Thyroid gland (tissue), 4 donors: ENCODE measurements at places on chromosomes 2 and 18. TPM values are rescaled to one million over a fixed set of nuclear protein-coding genes. Genes with fewer than 3 reads are reported as not detected.

The DNPEP gene
- total RNA-seq = 35.9 TPM

GRCh38 chr2:73210019-73210418 is 4.0 kb upstream of the SMYD5 start:
- H3K27ac ChIP-seq = no peak overlapping the region
- no peak for DNase-seq
- H3K4me3 ChIP-seq = no peak overlapping the region
- no peaks in the 10 kb centered on the region for H3K36me3 ChIP-seq
- H3K4me1 ChIP-seq = peaks cover 14% of the 10 kb centered on the region
- peaks cover 11% of the 10 kb centered on the region for H3K27me3 ChIP-seq

- no peaks in the 10 kb centered on the region for H3K27me3 ChIP-seq
- no peak overlapping the region for H3K27ac ChIP-seq
- no peak overlapping the region for H3K4me3 ChIP-seq
- H3K36me3 ChIP-seq = no peaks in the 10 kb centered on the region
- DNase-seq = no peak
Observed at GRCh38 chr18:59090966-59091603, 48.6 kb upstream of the SEC11C start.

GRCh38 chr2:3602553-3603339 is 7.8 kb downstream of the COLEC11 start:
- no peaks in the 10 kb centered on the region for H3K27me3 ChIP-seq
- DNase-seq = no peak
- H3K4me1 ChIP-seq = no peaks in the 10 kb centered on the region
- no peak overlapping the region for H3K27ac ChIP-seq

DNA sequence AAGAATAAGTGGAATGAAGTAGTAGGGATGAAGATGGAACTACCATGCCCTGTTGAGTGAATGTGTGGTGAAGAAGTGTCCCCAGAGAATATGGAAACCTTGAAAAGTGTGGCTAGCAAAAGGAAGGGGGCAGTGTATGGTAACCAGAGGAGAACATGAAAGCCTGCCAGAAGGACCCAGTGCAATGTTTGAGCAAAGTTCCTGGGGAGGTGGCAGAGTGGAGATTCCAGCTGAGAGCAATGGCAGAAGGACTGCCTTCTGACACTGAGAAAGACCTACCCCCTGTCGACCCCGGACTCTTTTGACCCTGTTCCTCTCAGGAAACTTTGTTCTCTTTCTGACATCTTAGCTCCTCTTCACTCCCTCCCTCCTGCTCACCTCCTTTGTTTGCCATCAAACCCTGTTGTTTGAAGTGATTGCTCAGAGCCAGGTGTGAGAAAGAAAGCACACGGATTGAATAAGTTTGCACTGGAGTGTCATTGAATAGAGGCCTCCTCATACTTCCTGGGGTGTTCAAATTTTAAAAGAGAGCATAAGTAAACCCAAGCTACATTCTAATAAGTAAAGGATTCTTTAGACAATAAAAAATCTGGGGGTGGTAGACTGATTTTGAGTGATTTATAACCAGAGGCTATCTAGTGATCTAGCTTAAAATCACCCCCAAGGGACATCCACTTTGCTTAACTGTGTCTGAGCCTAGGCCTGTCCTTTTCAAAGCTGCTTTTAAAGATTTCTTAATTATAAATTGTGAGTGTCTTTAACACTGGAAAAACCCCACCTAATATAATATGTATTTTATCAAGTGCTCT is 57.1 kb downstream of the TRIB2 start:
- no peaks in the 10 kb centered on the region for H3K27me3 ChIP-seq
- no peak overlapping the region for H3K4me3 ChIP-seq
- H3K36me3 ChIP-seq = no peaks in the 10 kb centered on the region

The MRO gene
- total RNA-seq = 3.9 TPM

DNA sequence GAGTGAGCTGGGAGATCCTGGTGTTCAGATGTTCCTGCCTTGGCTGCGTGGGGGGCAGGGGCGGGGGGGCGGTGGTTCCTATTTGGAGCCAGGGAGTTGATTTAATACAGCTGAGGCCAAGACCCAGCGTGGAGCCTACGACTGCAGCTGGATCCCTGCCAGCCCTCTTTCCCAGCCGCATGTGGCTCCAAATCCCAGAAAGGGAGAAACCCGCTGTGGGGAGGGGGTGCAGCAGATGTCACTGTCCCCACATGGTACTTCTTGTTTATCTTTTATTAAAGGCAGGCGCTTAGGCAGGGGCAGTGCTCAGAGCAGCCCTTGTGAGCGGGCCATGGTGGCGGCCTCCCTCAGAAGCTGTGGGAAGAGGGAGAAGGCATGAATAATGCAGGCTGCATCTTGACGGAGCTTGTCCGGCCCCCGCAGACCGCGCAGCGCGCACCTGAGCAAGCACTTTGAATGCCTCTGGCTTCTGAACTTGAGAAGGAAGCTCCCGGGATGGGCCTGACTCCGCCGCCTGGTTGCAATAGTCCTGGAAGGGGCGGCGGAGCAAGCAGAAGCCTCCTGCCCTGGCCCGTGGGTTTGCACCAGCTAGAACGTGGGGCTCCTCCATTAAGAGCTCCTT is 112.1 kb downstream of the GLI2 start:
- H3K36me3 ChIP-seq = no peaks in the 10 kb centered on the region
- H3K27me3 ChIP-seq = no peaks in the 10 kb centered on the region
- no peak for DNase-seq
- no peaks in the 10 kb centered on the region for H3K4me1 ChIP-seq

GRCh38 chr2:159438284-159438683 is 151.8 kb upstream of the WDSUB1 start:
- H3K36me3 ChIP-seq = peaks cover 8% of the 10 kb centered on the region
- no peak for DNase-seq

DNA sequence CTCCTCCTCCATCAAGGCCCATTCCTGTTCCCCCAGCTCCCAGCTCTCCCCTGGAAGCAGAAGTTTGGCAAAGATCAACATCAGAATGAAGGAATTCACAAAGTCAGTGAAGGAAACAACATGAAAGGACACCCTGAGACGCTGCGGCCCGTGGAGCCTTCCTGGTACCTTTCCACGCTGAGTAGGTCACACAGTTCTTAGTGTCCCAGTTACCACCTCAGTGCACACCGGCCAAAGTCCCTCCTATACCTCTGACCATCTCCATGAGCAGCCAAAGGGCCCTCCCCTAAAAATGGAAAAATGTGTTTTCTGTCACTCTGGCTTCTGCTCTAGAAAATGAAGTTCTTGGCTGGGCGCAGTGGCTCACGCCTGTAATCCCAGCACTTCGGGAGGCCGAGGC is 191.6 kb upstream of the AGAP1 start:
- peaks cover 6% of the 10 kb centered on the region for H3K4me1 ChIP-seq
- H3K4me3 ChIP-seq = no peak overlapping the region
- peak; percentile 22 for DNase-seq
- H3K36me3 ChIP-seq = no peaks in the 10 kb centered on the region
- H3K27ac ChIP-seq = no peak overlapping the region

- H3K27me3 ChIP-seq = no peaks in the 10 kb centered on the region
- peaks cover 68% of the 10 kb centered on the region for H3K36me3 ChIP-seq
- no peak overlapping the region for H3K27ac ChIP-seq
- no peak for DNase-seq
- H3K4me3 ChIP-seq = no peak overlapping the region
- no peaks in the 10 kb centered on the region for H3K4me1 ChIP-seq
Observed at GRCh38 chr2:73244580-73244979, 10.5 kb downstream of the CCT7 start.

DNA sequence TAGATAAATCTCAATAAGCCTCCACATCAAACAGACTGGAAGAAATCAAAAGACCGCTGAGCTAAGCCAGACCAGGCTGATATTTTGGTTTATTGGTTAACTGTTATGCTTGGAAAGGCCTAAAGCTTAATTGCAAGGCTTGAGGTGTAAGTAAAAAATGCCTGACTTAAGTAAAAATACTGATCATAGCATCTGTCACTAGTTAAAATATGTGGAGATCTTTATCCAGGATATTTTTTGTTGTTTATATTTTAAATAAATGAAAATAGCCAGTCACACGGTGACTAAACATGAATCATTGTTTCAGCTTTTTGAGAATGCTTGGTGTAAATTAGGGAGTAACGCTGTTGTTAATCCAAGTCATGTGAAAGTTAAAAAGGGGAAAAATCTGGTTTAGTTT is 127.9 kb downstream of the THADA start:
- H3K36me3 ChIP-seq = no peaks in the 10 kb centered on the region
- no peak overlapping the region for H3K4me3 ChIP-seq
- H3K4me1 ChIP-seq = peaks cover 49% of the 10 kb centered on the region
- DNase-seq = no peak
- no peaks in the 10 kb centered on the region for H3K27me3 ChIP-seq

The RBM44 gene
- total RNA-seq = 1.8 TPM

DNA sequence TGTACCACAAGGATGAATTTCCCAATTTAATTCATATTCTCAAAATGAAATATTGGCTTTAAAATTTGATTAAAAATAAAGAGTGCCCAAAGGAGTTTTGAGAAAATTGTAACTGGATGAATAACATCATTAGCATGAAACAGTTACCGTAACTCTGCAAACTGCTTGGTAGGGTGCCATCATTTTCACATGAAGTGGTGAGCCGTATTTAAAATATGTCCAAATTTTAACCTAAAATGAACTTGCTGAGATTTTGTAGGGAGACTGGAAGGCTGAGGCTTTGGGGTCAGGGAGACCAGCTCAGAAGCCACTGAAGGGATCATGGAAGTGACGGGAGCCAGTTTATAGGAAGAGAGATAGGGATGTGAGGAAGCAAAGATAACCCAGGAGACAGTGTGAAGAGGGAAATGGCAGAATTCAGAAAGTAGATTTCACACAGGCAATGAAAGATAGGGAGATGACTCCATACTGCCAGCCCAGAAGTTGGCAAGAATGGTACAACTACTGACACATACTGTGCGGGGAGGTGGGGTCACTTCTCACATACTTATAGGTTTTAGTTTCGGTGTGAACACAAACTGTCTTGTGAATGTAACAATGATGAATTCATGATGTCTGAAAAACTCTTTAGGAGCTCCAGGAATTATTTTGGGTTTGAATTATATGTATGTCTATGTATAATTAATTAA is 53.8 kb downstream of the EFEMP1 start:
- no peak overlapping the region for H3K4me3 ChIP-seq
- H3K27me3 ChIP-seq = no peaks in the 10 kb centered on the region
- H3K36me3 ChIP-seq = peaks cover 3% of the 10 kb centered on the region
- no peak overlapping the region for H3K27ac ChIP-seq
- no peak for DNase-seq

DNA sequence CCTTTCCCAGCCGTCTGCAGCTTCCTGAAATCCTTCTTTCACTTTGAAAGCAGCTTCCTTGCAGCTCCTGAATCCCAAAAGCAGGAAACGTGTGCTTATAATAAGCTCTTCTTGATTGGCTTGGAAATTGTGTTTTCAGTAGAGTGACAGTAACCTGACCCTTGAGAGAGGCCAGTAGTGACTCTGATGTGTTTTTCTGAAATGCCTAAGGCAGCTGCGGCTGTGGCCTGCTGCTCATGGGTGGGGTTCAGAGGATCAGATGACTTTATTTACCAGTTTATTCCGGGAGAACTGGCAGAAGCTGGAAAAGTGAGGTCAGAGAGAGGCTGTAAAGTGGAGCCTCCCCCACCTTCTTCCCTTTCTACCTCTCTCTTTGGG is 31.9 kb upstream of the RPIA start:
- no peak overlapping the region for H3K4me3 ChIP-seq
- no peaks in the 10 kb centered on the region for H3K27me3 ChIP-seq
- no peak for DNase-seq
- no peaks in the 10 kb centered on the region for H3K36me3 ChIP-seq
- H3K27ac ChIP-seq = no peak overlapping the region

GRCh38 chr2:102284611-102285010 is 26.8 kb upstream of the IL1RL1 start:
- H3K36me3 ChIP-seq = no peaks in the 10 kb centered on the region
- no peak for DNase-seq
- H3K27me3 ChIP-seq = no peaks in the 10 kb centered on the region
- no peaks in the 10 kb centered on the region for H3K4me1 ChIP-seq
- H3K27ac ChIP-seq = no peak overlapping the region
- H3K4me3 ChIP-seq = no peak overlapping the region

DNA sequence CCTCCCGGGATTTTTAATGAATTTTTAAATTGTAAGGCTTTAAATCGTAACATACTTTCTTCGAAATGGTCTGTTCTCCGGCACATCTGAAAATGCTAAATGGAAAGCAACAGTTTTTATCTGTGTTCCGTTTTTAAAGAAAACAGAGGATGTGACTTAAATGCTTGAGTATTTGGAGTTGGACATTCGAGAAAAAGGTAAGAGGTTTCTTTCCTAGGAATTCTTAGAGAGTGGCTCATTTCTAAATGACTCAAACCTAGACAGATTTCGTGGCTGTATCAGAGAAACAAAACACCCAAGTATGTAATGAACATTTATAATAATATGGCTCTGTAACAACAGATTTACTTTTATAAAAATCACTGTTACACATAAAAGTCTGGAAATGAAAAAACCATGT is 177.6 kb upstream of the CCDC68 start:
- H3K4me3 ChIP-seq = no peak overlapping the region
- H3K27me3 ChIP-seq = no peaks in the 10 kb centered on the region
- no peaks in the 10 kb centered on the region for H3K36me3 ChIP-seq
- DNase-seq = no peak
- no peaks in the 10 kb centered on the region for H3K4me1 ChIP-seq

- peaks cover 19% of the 10 kb centered on the region for H3K4me1 ChIP-seq
- DNase-seq = peak; percentile 51
- peak overlapping the region; percentile 55 for H3K4me3 ChIP-seq
- H3K27me3 ChIP-seq = no peaks in the 10 kb centered on the region
Observed at GRCh38 chr2:235494716-235495372, 1.0 kb downstream of the AGAP1 start.

GRCh38 chr18:58562146-58562998 is 66.5 kb downstream of the ALPK2 start:
- H3K27me3 ChIP-seq = no peaks in the 10 kb centered on the region
- no peak overlapping the region for H3K27ac ChIP-seq
- H3K4me1 ChIP-seq = no peaks in the 10 kb centered on the region

DNA sequence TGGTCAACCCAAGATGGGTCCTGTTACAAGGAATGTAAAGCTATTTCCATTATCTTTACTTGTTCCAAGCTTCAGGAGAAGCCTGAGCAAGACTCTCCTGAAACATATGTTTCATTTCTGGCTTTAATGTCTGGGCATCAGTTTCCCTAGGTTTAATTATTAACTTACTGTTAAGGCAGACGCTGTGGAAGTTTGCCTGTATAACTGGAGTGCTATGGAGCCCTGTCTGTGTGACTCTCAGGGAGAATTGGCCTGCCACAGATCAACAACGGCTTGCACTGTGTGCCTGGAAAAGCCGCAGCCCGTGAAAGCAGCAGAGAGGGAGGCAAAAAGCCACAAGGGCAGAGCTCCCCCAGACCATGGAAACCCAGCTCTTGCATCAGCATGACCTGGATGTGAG is 22.1 kb upstream of the LONRF2 start:
- H3K27ac ChIP-seq = no peak overlapping the region
- no peaks in the 10 kb centered on the region for H3K27me3 ChIP-seq
- H3K4me1 ChIP-seq = peaks cover 20% of the 10 kb centered on the region
- H3K36me3 ChIP-seq = no peaks in the 10 kb centered on the region
- DNase-seq = no peak

The SLC5A7 gene
- not detected for total RNA-seq

DNA sequence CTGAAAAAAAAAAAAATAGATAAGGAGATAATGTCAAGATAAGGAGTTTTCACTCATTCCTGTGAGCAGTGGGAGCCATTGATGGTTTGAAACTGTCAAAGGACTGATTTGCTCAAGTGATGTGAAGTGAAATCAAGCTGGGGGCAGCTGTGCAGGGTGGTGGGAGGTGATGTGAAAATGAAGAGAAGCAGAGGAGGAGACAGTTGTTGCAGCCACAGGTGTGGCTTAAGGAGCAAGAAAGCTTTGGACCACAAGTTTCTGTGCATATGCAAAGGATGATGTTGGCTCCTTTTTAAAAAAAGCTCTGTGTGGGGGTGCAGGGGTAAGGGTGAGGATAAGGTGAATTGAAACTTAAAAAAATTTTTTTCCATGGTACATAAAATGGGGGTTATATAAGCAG is 8.3 kb downstream of the EFR3B start:
- no peak for DNase-seq
- H3K4me1 ChIP-seq = peaks cover 19% of the 10 kb centered on the region
- no peaks in the 10 kb centered on the region for H3K36me3 ChIP-seq
- H3K27me3 ChIP-seq = no peaks in the 10 kb centered on the region
- H3K27ac ChIP-seq = no peak overlapping the region
- H3K4me3 ChIP-seq = no peak overlapping the region
